ENCODE measurements at places on chromosomes 1 and 21.

- DNase-seq = no peak
Measured at GRCh38 chr1:213256438-213257087, 205.5 kb downstream of the RPS6KC1 start.

GRCh38 chr1:147072482-147073432 lies 99.5 kb downstream of the PRKAB2 start:
- no peak for DNase-seq

DNA sequence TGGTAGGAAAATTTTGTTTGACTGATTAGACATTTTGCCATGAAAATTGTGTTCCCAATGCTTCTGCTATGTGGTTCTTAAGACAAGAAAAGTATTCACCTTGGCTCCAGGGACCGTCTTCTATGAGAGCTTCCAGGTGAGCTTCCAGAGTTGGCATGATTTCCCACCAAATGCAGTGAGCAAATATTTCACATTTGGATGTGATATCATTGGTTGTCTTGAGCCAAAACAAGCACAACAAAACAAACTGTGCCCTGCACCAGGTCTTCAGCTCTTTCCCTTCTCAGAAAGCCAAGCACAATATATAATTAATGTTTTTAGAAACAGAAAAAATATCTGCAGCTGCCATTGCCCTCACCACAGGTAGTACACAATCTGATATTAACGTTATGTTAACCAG lies 1009.0 kb downstream of the PLA2G4A start:
- DNase-seq = no peak

DNA sequence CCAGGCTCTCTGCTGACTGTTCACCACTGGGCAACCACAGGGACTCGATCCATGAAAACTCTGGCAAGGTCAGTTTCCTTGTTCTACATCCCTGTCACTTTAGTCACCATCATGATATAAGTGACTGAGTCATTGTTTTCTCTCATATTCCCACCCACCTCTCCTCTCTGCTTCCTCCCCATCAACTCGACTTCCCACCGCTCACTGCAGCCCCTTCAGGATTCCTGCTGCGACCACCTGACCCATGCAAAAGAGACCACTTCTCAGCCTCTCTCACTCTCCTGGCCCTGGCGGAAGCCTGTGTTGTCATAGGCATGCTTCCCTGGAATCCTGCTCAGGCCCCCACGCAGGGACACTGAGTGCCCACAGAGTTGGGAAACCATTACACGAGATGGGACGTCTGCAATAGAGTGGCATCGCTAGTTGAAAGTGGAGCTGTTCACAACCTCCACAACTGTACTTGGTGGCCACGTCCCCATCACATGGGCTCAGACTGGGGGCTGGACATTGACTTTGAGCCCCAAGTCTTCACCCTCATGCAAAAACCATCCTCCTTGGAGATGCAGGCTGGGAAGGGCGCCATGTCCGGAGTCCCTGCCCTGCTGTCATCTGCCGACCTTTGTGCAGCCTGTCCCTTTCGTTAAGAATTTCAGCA lies 1.8 kb upstream of the TFF2 start:
- no peak for DNase-seq

GRCh38 chr1:18539171-18539570 lies 58.4 kb downstream of the KLHDC7A start:
- DNase-seq = no peak

DNA sequence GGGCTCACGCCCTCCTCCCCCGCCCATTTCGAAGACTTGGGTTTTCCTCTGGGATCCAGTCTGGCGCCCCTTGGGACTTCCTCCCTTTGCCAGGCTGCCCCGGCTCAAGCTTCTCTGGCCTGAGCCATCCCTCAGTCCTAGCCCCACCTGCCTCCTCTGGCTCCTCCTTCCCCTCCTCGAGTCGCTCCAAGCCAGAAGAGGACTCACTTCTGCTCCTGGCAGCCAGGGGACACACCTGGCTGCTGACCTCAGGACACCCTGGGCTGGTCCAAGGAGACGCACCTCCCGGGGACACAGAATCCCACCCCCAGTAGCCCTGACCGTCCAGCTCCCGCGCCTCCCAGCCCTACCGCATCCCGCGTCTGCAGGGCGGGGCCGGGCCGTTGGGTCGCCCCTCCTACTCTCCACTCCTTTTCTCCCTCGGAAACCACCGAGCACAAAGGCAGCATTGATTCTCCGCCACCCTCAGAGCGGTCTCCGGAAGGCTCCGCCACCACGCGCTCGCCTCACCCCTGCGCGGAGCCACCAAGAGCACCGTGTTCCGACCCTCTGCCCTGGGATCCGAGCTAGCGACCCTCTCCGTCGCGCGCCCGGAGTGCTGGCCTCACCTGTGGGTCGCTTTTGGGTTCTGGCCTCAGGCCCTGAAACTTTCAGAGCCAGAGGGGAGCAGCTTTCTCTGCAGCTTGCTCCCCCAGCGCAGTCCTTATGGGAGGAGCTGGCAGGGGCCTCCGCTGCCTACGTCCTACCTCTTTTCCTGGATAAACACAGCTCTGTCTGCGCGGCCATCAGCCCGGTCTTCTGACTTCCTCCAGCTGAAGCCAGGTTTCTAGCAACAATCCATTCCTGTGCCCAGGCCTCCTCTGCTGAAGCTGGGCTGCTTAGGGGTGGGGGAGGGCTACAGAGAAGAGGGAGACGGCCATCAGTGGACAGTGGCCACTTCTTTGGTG lies at the start of gene C2CD4D:
Gene C2CD4D, minus strand, starts transcription at position 364 of the 947 bp plus-strand sequence. CDS start 831 bp downstream, outside the sequence.
- no peak for DNase-seq

- no peak for DNase-seq
Measured at GRCh38 chr21:18030248-18030647, 211.1 kb upstream of the C21orf91 start.

- DNase-seq = no peak
Measured at GRCh38 chr1:160538985-160539651, 16.1 kb upstream of the SLAMF6 start.

- peak; percentile 92 for DNase-seq
Measured at GRCh38 chr1:163069142-163069541, at the start of gene RGS4. TSS of gene RGS4 (plus strand) at chr1:163069361. CDS start at chr1:163069485, 124 bp downstream.

DNA sequence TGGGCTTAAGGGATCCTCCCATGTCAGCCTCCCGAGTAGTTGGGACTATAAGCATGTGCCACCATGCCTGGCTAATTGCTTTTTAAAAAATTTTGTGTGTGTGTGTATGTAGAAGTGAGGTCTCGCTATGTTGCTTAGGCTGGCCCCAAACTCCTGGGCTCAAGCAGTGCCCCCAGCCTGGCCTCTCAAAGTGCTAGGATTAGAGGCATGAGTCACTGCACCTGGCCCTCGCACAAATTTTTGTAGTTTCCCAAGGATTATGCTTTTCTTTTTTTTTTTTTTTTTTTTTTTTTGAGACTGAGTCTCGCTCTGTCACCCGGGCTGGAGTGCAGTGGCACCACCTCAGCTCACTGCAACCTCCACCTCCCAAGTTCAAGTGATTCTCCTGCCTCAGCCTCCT lies 144.4 kb upstream of the HNRNPU start:
- DNase-seq = no peak

GRCh38 chr21:38658511-38658910 lies 147.2 kb upstream of the ETS2 start:
- DNase-seq = no peak

DNA sequence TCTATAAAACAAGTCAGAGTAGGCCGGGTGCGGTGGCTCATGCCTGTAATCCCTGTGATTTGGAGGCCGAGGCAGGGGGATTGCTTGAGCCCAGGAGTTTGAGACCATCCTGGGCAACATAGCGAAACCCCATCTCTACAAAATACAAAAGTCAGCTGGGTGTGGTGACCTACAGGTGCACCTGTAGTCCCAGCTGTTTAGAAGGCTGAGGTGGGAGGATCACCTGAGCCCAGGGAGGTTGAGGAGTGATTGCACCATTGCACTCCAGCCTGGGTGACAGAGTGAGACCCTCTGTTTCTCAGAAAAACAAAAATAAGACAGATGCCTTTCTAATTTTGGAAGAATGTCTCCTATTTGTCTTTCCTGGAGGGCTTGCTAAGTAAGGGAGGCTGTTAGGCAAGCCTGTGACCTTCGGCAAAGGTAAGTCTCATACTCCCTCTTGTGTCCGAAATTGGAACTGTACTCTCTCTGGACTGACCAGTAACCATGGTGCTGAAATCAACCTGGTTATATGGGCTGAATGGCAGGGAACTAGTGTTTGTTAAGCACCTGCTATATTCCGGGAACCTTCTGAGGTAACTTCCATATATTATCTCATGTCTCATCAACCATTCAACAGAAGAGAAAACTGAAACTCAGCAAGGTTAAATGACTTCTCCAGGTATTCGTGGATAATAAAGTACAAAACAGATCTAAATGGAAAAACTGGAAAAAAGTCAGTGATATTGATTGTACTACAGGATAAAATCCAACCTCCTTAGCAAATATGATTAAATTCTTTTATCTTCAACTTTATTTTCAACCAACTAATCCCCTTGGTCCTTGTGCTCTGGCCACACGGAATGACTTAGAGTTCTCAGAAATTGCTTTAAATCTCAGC lies 11.8 kb upstream of the RAB3B start:
- DNase-seq = peak; percentile 80

- DNase-seq = no peak
Measured at GRCh38 chr1:192579010-192579738, 3.6 kb downstream of the RGS1 start.

DNA sequence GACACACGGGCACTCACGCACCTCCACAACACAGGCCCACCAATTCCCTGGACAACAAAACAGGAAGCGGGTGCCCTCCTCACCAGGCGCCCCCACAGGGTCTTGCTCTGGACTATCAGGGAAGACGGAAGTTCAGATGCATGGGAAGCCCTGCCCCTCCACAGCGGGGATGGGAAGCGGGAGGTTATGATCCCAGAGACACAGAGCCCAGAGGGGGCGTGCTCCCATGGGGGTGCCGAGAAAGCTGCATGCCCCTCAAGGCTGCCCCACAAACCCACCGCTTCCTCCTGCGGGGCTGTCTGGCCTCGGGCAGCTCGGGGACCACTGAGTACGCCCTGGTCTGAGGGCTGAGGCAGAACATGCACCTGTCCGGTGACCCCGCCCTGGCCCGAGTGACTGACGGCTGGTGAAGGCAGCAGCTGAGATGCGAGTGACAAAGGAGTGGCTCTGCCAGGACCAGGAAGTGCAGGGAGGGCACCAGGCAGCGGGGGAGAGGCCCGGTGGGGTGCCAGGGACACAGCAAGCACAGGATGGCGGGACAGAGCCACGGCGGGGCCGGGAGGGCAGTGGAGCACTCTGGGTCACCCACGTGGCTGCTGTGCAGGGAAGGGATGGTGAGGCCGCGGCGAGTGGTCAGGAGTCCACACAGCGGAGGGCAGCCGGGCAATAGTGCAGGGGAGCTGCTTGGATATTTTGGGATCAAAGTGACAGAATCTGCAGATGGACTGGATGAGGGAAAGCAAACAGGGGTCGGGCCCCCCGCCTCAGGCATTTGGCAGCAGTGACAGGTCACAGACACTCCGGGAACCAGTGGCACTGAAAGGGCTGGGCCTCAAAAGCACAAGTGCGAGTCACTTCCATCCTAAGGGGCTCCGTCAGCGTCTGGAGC lies 18.6 kb downstream of the NADK start:
- DNase-seq = no peak

GRCh38 chr1:18480315-18481189 lies at the start of gene KLHDC7A:
TSS of gene KLHDC7A (plus strand) at chr1:18480930. CDS start at chr1:18480982, 52 bp downstream.
- no peak for DNase-seq

- no peak for DNase-seq
Measured at GRCh38 chr21:37675202-37675801, 241.0 kb downstream of the KCNJ6 start.

DNA sequence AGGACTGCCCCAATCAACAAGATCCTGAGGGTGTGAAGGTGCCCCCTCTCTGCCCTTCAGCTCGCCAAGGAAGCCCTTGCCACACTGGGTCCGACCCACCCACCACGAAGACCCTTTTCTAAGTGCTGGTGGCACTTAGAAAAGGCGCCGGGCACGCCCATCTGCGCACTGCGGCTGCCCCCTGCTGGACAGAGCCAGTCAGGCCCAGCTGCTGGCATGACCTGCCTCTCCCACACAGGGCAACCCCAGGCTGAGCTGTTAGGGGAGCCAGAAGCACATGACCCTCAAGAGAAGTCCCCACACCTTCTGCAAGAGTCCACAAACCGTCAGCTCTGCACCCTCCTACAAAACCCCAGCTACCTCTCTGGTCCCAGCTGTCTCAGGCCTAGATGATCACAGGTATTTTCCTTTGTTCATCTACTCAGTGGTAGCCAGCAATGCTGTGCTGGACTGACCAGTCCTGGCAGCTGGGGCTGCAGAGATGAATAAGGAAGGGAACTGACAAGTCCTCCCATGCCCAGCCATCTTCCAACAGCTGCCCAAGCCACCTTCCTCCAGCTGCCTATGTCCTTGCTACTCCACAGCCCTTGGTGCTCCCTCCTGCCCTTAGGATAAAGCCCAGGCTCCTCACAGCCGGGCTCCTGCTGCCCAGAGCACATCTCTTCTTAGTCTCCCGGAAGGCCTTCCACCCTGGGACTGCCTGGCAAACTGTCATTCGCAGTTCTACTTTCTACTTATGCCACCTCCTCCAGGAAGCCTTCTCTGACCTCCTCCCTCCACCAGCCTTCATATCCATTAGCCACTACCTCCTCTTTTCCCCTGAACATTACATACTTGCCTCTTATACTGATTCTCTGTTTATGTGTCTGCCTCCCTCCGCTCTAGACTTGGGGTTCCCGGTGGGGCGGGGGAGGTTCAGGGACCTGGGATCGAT lies 39.8 kb upstream of the ZC3H12A start:
- no peak for DNase-seq

GRCh38 chr1:65595724-65596123 lies 175.3 kb downstream of the LEPR start:
- DNase-seq = no peak

GRCh38 chr1:46521414-46521813 lies 30.0 kb downstream of the KNCN start:
- no peak for DNase-seq
